NCI-H1694 treated with DMSO at 0.1 percent for 48 hours (cell line): ENCODE measurements at places on chromosomes 6 and 20.

DNA sequence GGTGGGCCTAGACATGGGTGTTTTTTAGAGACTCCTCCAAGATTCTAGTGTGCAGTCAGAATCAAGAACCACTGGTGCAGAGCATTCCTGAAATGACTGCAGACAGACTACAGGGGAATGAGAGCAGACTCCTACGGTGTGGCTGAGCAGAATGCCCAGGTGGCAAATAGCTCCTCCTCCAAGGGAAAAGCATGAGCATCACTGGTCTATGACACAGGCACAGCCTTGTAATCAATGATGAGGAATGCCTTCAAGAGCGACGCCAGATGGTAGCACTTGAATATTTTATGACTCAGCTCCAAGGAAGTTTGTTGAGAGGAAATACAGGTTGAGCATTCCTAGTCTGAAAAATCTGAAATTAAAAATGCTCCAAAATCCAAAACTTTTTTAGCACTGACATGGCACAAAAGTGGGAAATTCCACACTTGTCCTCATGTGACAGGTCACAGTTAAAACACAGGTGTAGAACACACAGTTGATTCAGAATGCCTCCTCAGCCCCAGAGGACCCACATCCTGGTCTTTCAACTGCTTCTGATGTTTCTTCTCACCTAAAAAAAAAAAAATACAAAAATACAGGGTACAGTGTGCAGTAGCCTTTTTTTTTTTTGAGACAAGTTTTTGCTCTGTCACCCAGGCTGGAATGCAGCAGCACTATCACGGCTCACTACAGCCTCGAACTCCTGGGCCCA lies 10.6 kb upstream of the FAM8A1 start:
- DNase-seq: no peak

- DNase-seq: no peak
Measured at GRCh38 chr6:29631209-29631810, 1.7 kb downstream of the GABBR1 start.

- no peak for DNase-seq
Measured at GRCh38 chr6:5677219-5678000, 329.3 kb downstream of the NRN1 start.

DNA sequence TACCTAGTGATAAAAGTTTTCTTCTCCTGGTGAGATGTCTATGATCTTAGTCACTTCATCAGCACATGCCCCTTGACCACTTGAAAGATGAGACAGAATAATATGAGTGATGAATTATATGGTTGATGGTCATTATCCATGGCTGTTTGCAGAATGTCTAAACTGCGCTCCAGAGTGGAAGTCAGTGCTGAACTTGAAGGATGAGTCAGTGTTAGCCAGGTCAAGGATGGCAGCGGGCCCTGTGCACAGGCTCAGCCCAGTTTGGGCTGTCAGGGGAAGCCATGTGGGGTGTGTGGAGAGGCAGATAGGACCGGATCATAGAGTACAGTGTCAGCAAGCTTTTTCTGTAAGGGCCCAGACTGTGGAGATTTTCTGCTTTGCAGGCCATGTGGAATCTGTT lies 67.2 kb upstream of the KIF25 start:
- no peak for DNase-seq

GRCh38 chr6:72466971-72467566 lies 154.8 kb upstream of the KCNQ5 start:
- DNase-seq: no peak

DNA sequence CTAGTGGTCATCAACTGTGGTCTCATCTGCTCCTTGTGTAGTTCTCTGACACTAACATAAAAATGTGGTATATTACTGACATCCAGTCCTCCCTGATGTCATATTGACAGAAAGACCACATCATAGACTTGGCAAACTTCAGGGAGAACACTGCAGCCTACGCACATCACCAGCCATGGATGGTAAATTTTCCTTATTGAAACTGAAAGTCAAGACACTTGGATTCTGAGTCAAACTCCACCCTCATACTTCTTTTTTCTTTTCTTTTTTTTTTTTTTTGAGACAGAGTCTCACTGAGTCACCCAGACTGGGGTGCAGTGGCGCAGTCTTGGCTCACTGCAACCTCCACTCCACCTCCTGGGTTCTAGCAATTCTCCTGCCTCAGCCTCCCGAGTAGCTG lies 25.4 kb downstream of the NDRG3 start:
- DNase-seq: no peak

DNA sequence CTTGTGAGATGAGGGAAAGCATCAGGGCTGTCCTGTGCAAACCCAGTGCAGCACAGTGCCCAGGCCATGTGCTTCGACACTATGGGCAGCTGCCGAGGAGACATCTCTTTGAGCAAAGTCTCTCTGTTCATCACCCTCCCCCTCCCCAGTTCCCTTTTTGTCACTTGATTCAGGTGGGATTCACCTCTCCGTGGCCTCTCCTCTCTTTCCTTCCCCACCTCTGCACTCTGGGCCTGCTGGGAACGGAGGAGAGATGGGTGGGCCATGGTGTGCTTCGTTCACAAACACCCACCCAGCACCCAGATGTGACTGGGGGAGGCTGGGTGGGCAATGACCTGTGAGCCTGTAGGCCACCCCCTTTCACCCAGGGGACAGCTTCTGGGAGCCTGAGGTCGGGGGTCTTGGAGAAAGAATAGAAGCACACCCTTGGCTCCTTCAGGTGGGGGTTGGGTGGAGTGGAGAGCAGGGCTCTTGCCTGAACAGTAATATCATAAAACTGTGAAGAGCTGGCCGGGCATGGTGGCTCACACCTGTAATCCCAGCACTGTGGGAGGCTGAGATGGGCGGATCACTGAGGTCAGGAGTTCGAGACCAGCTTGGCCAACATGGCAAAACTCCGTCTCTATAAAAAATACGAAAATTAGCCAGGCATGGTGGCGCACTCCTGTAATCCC lies 33.5 kb upstream of the DLGAP4 start:
- DNase-seq: no peak

DNA sequence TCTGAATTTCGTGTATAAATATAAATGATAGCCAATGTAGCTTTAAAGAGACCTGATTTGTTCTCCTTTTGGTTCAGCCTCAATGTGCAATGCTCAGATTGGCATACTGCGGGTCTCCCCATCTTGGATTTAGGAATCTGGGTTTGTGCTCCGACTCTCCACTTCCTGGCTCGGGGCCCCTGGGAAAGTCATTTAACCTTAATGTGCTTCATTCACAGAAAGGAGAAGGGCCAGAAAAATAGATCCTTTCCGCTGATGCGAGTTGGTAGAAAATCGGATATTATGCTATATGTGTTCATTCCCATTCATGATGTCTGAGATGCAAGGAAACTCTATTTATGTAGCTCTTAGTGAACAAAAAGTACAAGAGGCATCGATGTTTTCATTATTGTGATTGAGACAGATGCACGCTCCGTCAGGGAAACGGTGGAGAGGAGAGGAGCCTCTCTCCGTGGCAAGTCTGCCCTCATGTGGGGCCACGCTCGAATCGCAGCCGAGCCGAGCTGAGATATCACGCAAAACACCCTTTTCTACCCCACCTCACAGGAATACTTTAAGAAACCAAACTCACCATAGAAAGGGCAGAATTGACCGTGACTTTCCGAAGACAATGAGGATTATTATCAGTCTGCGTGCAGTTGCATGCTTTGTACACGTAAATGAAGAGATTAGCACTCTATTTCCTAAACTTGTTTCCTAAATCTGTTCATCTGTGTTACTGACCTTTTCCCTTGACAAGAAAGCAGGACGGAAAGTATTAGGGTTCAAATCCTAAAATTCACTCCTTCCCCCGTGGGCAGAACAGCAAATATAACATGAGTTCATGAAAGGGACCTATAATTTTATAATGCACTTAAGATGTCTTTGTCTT lies 136.6 kb downstream of the COL9A1 start:
- DNase-seq: peak; percentile 49

DNA sequence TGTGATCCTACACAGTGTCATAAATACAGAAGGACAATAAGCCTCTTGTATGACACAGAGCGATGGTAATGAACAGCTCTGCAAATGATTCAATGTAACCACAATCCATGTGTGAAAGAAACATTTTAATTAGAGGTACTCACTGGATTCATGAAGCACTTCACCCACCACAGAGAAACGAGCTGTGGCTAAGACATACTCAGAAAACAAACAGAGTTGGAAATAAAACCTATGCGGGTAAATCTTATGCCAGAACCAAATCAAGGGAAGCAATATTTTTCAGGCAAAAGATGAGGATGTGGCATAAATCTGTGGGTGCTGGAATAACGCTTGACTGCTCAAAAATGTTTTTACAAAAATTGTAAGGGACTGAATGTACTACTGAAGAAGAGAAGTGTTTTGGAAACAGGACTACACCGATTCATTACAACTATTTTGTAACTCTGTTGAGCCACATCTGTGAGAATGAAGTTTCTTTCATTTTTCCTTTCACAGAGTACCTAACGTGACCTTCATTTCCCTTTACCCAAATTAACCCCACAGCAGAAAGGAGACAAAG lies 112.1 kb downstream of the WDR27 start:
- no peak for DNase-seq
